ENCODE measurements at places on chromosomes 13 and 19.

DNA sequence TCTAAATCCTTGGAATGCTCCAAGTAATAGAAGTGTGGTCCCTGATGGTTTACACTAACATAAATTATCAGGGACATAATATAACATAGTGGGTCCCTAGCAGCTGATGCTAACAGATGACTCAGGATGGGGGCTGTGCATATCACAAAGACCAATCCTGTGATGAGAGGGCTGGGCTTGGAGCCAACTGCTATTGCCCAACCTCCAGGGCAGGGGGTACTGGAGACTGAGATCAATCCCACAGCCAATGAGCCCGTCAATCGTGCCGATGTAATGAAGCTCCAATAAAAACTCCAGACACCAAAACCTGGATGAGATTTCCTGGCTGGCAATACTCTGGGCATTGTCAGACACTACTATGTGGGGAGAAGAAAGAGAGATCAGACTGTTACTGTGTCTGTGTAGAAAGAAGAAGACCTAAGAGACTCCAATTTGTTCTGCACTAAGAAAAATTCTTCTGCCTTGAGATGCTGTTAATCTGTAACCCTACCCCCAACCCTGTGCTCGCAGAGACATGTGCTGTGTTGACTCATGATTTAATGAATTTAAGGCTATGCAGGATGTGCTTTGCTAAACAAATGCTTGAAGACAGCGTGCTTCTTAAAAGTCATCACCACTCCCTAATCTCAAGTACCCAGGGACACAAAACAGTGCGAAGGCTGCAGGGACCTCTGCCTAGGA is 33.4 kb downstream of the ABCC4 start:
- DNase-seq: peak; percentile 68

DNA sequence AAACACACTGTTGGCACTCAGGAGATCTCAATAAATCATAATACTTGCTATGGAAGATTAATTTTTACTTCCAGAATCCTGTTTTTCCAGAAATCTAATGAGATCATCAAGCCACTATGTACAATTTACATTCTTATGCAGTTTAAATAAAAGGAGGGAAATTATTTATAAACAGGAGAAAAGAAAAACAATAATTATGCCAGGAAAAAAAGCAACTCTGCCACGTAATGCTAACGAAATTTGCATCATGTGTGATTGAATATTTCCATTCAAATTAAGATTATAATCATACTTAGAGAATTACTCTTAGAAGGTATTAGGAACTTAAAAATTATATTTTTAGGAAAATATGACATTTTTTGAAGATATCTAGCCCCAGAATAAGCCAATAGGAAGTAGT is 13.0 kb downstream of the FAM124A start:
- no peak for DNase-seq

- peak; percentile 79 for DNase-seq
These were observed 27.2 kb downstream of the COMP start for GRCh38 chr19:18763674-18764590.

- no peak for DNase-seq
These were observed 42.8 kb downstream of the TRPM4 start for GRCh38 chr19:49200238-49200862.

- no peak for DNase-seq
These were observed 143.9 kb downstream of the COL4A1 start for GRCh38 chr13:110162866-110163658.

DNA sequence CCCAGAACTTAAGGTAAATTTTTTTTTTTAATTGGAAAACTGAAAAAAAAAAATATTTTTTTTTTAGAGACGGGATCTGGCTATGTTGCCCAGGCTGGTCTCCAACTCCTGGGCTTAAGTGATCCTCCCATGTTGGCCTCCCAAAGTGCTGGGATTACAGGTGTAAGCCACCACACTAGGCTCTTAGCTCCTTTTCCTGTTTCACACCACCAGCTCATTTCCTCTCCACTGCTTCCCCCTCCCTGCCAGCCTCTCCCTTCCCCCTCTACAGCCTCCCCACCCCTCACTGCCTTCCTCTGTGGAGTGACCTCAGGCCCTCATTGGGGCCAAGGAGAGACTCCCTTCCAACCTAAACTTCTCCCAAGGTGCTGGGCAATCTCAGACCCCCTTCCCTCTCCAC is 4.2 kb upstream of the GIPR start:
- DNase-seq: no peak

- DNase-seq: no peak
These were observed 29.1 kb upstream of the TSC22D1 start for GRCh38 chr13:44605275-44605674.

DNA sequence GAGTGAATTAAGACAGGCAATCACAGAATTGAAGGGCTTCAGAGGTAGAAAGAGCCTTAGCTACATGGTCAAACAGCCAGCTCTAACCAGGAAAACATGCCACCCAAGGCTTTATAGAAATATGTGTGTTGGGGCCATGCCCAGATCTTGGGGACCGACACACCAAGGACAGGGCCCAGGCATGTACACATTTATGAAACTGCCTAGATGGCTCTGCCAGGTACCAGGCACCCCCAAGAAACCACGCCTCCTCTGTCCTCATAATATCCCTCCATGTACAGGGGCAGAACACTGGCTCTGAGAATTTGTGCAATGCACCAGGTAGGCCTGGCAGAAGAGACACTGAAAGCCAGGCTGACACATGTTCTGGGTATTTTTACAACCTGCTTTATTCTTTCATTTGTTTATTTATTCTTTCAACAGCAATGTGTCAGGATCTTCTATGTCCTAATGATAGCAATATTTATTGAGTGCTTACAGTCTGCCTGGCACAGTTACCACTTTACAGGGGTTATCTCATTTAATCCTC is 137.9 kb upstream of the LSM14A start:
- DNase-seq: no peak

DNA sequence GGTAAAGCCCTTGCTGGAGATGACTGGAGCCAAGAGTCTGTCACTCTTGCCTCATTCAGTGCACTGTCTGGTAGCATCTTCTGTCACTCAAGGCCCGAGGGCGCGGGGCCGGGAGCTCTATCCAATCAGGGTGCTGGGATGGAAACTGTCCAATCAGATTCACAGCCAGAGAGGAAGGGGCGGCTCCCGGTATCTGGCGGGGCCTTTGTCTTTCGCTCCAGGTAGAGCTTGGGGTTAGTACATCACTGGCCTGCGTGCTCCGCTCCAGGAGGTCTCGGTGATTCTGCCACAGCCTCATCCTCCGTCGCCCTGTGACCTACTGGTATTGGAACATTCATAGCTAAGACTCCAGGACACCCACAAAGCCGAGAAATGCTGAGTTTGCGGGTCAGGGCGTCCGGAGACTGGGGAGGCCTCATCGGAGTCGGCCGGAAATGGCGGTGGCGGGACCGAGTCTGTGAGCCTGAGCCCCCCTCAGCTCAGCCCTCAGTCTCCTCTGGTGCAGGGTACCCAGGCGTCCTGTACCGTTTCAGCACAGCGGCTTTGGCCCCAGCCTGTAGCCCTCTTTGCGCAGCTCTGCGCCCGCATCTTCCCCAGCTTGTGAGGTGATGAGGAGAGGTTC is 20.6 kb upstream of the ZNF430 start:
- peak; percentile 39 for DNase-seq

- DNase-seq: no peak
These were observed 7.3 kb downstream of the METTL21C start for GRCh38 chr13:102687520-102687919.

- no peak for DNase-seq
These were observed 27.6 kb upstream of the MAP3K10 start for GRCh38 chr19:40163541-40164129.

DNA sequence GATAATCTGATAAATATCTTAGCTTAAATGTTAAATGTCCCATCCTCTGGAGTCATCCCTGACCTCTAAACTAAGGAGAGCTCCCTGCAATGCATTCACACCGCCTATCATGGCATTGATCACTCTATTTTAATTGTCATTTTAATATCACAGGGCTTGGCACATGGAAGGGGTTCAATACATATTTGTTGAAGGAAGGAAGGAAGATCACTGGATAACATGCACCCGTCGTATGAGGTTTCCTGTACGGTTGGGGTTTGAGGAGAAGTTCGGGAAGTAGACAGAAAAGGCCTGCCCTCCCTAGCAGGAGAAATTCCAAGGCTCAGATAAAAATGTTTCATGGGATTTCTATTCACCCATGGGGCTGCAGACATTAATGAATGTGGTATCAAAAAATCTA is 102.0 kb downstream of the MBNL2 start:
- DNase-seq: no peak

DNA sequence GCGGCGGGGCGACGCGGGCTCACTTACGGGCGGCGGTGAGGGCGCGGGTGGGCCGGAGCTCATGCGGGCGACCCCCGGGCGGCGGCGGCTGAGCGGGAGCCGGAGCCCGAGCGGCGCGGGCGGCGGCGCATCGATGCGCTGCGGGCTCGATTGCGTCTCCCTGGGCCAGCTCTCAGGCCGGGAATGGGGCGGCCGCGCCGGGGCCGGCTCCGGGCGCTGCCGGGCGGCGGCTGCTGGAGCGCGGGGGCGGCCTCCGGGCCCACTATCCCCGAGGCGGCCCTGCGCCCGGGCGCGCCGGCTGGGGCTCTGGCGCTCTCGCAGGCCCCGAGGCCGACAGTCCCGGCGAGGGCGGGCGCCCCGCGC is 1.4 kb upstream of the TSHZ3 start:
- DNase-seq: peak; percentile 28

GRCh38 chr13:60143775-60144174 is 20.0 kb downstream of the DIAPH3 start:
- no peak for DNase-seq

DNA sequence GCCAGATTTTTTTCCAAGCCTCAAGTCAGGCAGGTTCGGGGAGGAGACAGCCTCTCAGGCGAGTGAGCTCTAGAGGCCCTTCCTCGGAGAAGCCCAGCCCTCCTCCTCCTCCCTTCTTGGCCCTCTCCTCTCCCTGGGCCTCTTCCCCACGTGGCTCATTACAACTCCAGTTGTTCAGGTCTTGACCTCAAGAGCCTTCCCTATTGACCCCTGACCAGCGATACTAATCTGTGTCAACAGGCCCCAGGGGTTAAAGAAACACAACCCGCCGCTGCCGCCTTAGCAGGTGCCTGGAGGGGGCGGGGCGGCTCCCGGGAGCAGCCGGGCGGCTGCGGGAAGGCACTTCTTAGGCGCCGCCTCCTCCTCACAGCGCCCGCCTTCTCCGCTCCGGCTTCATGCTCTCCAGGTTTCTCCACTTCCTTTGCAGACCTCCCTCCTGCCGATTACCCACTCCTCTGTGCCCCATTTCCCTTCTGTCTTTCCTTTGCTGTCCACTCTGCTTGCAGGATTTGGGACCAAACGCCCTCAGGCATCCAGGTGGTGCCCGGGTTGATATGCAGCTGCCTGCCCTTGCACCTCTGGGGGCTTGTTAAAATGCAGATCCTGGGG is 51.0 kb downstream of the LYL1 start:
- no peak for DNase-seq

GRCh38 chr13:107680115-107680514 is 535.2 kb downstream of the LIG4 start:
- no peak for DNase-seq

DNA sequence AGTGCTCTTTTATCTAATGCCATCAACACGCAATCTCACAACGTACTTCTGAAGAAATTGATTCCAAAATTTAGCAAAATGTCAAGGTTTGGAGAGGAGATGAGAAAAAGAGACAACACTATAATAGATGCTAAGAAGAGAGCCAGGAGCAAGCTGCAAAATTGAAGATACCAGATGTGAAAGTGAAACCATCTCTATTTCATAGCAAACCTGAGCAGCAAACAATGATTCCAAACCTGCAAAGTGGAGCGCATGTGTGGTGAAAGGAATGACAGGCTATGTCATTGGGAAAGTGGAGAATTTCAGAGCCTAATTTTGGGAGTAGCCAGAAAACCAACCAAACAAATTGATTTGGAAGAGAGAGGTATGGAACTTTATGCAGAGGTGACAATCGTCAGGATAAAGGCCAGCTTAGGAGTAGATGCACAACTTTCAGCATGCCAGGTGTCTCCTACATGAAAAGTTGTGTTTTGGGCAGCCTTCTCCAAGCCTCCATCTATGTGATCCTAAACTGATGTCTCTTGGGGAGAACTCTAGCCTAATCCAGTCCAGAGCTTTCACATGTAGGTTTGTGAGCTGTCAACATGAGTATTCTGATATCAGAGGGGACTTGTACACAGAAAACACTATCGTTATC is 158.4 kb upstream of the FNDC3A start:
- DNase-seq: no peak

- no peak for DNase-seq
These were observed 1013.4 kb downstream of the PCDH9 start for GRCh38 chr13:66216728-66217127.
